ENCODE measurements at places on chromosomes 1 and 21.

DNA sequence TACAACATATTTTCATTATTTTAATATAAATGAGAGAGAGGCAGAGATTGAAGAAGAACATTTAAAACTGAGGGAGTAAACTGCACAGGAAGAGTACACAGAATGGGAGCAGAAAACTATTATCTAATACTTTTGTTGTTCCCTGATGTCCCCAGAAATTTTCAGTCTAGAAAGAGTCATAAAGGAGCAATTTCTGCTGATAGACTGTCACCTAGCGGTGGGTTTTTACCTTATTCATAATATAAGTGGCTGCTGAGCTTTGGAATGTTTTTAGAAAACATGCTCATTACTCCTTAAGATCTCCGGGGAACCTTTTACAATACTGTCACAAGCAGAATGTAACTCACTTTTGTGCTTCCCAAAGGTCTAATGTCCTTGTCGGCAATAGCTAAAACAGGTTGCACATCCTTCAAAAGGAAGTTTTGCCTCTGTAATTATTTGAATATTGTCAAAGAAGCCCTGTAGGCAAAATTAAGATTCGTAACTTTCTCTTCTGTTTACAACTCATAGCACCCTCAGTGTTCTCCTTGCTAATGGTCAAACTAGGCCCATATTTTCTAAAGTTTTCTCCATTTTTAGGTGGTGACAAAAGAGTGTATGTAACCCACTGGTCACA, 4.9 kb upstream of the NPL start:
- no peak for DNase-seq

GRCh38 chr1:220067269-220068204, 21.2 kb upstream of the EPRS1 start:
- DNase-seq = no peak

DNA sequence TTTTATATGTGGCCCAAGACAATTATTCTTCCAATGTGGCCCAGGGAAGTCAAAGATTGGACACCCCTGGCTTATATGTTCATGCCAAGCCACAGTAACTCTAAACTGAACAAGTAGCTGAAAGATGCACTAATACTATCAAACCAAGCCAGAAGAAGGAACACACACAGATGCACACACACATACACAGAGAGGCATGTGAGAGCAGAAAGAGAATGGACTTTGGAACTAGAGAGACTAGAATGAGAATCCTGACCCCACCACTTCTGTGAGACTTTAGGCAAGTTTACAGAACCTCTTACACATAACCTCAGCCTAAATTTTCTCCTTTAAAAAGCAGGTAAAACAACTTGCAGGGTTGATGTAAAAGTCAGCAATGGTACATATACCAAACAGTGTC, 11.2 kb upstream of the TMEM81 start:
- DNase-seq = no peak

DNA sequence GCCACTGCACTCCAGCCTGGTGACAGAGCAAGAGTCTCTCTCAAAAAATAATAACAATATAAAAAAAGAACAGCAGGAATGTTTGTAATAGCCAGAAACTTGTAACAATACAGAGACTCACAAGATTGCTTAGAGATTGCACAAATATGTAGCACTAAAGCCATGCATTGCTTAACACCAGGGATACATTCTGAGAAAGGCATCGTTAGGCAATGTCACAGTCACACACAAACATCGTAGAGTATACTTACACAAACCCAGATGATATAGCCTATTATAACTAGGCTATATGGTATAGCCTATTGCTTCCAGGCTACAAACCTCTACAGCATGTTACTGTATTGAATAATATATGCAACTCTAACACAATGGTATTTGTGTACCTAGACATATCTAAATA, 45.3 kb downstream of the GPATCH2 start:
- no peak for DNase-seq

- DNase-seq = no peak
Observed at GRCh38 chr1:234716908-234717375, 107.0 kb upstream of the IRF2BP2 start.

DNA sequence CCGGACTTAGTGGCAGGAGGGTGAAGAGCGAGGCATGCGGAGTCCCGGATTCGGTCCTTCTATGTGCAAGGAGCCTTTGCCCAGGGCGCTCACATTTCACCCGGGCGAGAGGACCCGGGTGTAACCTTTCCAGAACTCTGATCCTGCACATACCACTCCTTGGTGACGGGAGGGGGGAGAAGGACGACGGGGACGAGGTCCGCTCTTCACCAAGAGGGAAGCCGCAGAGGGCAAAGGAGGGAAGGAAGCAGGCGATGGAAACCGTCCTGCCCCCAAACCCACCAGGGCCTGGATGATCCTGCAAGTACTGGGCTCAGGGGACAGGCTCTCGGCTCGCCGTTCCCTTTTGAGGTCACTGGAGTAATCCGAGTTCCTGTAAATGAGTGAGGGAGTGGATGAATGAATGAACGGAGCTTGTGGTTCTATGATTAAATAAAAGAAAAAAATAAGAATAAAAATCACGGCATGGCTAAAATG, 993 bp downstream of the SYPL2 start:
- no peak for DNase-seq

DNA sequence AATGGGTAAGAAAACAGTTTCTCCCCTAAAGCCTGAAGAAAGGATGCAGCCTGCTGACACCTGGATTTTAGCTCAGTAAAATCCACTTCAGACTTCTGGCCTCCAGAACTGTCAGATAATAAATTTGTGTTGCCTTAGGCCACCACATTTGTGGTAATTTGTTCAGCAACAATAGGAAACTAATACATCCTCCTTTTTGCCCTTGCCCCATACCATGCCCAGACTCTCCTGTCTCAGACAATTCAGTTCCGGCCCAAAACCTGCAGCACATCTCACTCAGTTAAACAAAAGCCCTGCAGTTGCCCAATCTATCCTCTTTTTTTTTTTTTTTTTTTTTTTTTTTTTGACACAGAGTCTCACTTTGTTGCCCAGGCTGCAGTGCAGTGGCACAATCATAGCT, 25.8 kb downstream of the SMIM12 start:
- no peak for DNase-seq
